ENCODE measurements at places on chromosomes 6 and 20.

DNA sequence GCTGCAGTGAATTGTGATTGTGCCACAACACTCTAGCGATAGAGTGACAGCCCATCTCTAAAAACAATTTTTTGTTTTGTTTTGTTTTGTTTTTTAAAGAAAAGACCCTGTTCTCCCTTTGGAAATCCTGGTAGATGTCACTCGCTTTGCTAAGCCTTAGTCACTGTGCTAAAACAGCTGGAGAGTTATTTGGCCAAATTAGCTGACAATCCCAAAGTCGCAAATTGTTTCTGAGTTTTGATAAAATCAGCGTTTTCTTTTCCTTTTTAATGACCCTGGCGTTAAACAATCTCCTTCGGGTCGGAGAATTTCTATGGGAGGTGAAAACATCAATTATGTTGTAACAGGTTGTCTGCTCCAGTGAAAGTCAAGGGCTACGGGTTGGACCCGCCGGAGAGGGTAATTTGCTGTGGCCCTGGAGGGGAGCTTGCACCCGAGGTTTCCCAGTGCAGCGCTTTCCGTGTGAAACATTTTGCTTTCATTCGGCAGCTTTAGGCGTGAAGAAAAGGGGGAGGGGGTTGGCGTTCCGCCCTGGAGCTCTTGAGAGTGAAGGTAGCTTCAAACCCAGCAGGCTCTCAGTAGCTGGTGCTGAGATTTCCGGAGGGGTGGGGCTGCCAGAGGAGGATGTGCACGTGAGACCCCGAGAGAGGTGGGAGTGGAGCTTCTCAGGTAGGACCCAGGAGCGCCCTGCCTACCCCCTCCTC is 296.6 kb downstream of the PHACTR1 start:
- no peak for DNase-seq

- no peak for DNase-seq
Observed at GRCh38 chr6:42424906-42425474, 26.7 kb downstream of the TRERF1 start.

DNA sequence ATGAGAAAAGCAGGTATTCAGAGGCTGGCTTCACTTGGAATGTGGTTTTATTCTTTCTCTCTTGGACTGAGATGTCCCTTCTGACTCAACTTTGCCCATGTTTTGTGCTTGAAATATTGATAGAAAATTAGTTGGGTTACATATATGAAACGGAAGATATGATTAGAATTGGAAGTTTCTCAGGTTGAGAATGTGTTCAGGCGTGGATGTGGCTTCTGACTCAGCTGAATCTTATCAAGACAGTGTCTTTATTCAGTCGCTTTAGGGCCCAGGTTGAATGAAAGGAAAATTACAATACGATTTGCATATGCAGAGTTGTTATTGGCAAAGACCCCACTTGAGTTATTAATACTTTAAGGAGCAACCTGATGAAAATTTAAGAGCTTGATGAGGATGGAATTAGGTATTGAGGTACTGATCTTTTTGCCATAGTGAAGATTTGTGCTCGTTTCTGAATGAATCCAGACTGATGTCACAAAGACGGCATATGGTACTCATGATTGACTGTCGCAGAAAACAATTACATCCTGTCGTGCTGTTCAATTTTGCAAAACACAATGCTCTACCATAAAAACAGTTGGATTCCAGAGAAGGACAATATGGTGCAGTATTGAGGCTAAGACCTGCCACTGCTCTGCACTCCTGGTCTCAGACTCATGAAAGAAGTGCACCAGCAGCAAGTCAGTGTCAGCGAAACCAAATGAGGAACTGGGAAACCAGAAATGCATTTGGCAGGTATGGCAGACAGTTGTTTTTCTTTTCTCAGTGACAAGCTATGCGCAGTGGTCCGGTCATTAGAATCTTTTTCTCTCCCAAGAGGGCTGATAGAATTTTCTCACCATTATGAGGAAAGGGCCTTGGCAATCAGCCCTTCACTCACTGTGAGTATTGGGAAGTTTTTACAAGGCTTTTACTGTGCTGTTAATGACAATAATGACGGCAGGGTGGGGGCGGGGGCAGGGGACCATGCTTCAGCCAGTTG is 158.3 kb downstream of the DOK5 start:
- no peak for DNase-seq

- no peak for DNase-seq
Observed at GRCh38 chr6:37134396-37135191, 35.4 kb upstream of the PIM1 start.

DNA sequence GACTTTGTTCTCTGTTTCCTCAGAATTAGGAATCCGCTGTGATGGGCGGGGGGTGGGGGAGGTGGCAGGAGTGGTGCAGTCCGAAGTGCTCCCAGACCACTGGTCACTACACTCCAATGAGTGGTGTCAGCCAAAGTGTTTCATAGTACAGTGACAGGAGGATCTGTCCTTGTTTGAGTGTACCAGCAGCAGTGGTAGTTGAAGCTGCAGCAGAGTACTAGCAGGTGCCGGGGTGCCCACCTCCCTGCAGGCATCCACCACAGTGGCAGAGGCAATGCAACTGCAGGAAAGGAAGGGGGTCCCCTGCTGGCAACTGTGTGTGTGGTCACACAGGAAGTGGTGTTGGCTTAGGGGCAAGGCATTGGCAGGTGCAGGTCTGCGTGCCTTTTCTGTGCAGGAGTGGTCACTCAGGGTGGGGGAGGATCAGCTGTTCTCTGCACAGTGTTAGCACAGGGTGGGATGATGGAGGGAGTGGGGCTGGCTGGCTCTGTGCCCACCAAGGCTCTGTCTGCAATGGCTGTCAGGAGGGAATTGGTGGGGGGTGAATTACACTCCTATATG is 9.7 kb downstream of the HLA-DOB start:
- no peak for DNase-seq

DNA sequence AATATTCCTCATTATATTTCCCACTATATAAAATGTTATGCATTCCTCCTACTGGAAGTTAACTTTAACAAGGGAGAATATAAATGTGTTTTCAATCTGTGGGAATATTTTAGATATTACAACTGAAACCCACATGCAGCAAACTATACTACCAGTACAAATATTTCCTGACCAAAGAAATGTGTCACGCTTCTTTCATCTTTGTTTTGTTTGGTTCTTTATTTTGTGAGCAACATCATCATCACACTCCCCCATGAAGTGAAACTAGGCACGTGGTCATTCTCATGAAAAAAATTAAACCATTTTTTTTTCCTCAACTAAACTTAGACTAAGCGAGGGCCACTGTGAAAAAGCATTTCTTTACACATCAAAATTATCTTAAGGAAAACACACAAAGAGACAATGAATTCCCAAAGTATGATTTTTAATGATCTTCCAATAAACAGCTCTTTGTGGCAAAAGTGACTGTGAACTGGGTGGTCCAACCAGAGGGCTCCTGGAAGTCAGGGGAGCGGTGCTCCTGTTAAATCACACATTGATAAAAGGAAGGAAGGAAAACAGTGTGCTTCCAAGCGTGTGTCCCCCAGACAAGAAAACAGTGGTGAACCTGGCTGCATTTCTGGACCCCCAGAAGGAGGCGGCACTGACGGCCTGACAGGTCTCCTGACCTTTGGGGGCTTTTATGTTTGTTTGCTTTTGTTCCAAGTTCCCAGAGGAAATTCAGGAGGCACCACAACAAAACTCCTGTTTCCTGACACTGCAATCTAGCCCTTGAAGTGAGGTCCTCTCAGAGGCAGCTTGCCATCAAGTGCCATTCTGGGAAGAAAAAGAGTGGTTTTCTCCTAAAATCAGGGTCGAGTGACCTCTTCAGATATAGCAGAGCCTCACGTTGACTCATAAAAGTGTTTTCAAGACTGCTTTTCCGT is 166.8 kb upstream of the FOXQ1 start:
- no peak for DNase-seq

DNA sequence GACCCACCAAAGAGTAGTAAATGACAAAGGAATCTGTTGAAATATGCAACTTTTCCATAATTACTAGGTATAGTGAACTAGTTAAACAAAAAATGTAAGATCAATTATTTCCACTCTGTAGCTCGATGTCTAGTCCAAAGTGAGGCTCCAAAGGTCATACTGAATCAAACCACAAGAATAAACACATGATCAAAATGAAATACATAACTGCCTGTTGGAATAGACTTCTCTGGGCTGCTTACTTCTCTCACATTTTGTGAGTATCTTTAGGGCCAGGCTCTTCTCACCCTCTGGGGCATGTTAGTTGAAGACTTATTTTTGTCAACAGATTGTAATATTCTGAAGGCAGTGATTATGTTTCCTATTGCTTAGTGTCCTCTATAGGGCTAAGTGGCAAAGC is 103.7 kb upstream of the TMEM170B start:
- DNase-seq, result no peak

DNA sequence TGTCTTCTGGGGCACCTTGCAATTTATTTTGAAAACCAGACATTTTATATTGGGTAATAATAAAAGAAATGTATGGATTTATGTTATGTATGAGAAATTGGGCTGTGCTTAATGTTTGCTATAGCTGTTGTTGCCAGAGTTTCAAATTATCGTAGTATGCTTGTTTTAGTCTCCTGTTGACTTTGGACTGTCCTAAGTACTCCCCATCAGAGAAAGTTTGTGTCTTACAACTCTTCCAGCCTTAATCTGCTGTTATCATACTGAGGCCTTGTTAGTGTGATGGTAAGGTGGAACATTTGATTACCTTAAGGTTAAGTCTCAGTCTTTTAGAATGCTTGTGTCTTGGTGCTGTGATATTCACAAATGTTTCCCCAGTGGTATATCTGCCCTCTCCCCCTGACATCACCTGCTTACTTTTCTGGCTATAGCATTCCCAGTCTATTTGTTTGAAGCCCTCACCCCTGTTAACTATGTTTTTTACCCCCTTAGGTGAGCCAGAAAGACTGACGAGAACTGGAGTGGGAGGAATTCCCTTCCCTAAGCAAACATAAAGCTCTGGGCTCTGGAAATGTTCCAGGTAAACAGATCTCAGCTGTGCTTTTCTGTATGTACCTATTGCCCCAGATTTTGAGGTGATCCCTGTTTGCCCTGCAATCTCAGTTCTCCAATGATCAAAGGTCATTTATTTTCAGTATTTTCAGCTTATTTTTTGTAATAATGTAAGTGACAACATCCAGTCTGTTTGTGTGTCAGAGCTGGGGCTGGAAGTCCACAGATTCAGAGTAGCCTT is 581.1 kb upstream of the CITED2 start:
- DNase-seq, result no peak

- no peak for DNase-seq
Observed at GRCh38 chr6:101322921-101323320, 70.6 kb upstream of the GRIK2 start.

- DNase-seq, result no peak
Observed at GRCh38 chr6:81838031-81838430, 85.5 kb upstream of the TENT5A start.

Measured in stimulated activated CD8-positive, alpha-beta memory T cell treated with anti-CD3 and anti-CD28 coated beads, Interleukin-15, amount 100 ng/mL, for 48 hours (primary cell).